ENCODE measurements at places on chromosomes 7 and 10.

- DNase-seq, result no peak
These were observed 4.8 kb downstream of the IFIT2 start for GRCh38 chr10:89306434-89307268.

DNA sequence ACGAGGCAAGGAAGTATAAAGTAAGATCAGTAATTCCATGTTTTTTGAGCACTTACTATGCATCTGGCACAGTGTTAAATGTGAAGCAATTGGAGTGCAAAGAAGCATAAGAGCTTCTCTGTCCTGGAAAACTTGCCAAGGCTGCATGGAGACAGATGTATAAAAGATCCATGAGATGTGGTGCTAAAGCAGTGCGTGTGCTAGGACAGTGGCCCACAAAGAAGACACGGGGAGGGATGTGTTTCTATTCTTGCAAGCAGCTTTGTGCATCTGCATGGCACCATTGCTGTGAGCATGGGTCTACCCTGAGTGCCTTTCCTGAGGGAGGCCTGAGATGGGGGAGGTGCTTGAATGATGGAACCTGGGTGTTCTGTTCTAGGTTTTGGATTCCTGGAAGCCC is 5.1 kb upstream of the CDHR3 start:
- DNase-seq, result no peak

GRCh38 chr7:138228769-138229168 is 152.5 kb downstream of the AKR1D1 start:
- DNase-seq, result no peak

GRCh38 chr7:130879191-130879590 is 145.2 kb upstream of the KLF14 start:
- DNase-seq, result no peak

- no peak for DNase-seq
These were observed 116.5 kb upstream of the EEPD1 start for GRCh38 chr7:36036590-36036989.

DNA sequence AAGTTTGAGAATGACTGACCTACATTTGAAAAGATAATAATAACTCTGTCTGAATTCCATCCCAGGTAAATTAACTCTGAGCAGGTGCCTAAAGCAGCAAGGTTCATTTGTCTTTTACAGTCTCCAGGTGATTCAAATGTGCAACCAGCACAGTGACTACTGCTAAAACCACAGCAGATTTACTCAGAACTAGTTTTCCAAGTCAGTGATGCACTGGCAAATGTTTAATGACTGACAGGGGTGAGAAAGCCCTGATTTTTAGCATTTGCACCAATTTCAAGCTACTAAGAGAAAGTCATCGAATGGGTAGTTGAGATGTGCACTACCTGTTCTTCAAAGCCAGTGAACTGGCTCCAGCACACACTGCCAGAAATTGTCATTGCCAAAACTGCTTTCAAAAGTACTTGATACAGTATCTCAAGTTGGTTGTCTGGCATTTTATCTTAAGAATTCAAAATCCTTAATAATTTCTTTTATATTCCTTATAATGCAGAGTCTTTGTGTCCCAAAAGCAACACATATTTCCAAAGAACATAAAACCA is 60.3 kb downstream of the ATOH7 start:
- DNase-seq, result no peak

- no peak for DNase-seq
These were observed 574.5 kb downstream of the TYW1 start for GRCh38 chr7:67571026-67571545.

GRCh38 chr7:25314731-25315267 is 86.5 kb upstream of the NPVF start:
- DNase-seq, result no peak

- DNase-seq, result no peak
These were observed 221.3 kb downstream of the SKIDA1 start for GRCh38 chr10:21304198-21304597.

DNA sequence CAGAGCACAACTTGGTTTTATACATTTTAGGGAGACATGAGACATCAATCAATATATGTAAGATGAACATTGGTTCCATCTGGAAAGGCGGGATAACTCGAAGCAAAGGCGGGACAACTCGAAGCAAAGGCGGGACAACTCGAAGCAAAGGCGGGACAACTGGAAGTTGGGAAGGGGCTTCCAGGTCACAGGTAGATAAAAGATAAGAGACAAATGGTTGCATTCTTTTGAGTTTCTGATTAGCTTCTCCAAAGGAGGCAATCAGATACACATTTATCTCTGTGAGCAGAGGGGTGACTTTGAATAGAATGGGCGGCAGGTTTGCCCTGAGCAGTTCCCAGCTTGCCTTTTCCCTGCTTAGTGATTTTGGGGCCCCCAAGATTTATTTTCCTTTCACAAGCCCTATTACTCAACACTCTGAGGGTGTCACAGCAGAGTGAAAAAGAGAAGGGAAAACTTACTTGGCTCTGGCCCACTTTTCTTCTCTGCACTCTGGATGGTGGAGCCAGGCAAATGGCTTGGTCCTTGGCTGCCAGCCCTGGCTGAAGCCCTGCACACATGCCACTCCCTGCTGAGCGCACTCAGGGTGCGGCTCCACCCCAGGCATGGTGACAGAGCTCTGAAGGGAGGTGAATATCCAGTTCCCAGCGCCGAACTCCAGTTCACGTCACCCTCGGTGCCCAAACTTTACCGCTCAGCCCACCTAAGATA is 46.7 kb downstream of the PARD3 start:
- DNase-seq, result no peak

- no peak for DNase-seq
These were observed 10.5 kb downstream of the SKAP2 start for GRCh38 chr7:26853788-26854393.

DNA sequence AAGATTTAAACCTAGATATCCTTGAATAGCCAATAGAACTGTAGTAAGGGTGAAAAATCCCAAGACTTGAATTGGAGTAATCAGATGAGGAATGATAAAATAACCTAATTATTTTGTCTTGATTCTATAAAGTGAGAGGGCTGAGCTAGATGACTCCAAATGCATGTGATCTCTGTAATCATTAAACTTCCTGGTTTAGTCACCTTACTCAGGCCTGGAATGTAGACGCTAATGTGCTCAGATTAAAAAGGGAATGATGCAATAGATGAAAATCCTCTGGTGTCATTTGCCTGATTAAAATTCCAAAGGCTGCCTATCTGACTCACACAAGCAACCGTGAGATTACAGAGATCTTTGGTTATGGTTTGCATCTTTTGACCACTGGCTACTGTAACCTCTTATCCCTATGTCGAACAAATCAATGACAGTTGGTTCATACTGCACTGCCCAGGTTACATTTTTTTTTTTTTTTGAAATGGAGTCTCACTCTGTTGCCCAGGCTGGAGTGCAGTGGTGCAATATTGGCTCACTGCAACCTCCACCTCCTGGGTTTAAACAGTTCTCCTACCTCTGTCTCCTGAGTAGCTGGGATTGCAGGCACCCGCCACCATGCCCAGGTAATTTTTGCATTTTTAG is 2.9 kb upstream of the HKDC1 start:
- no peak for DNase-seq

DNA sequence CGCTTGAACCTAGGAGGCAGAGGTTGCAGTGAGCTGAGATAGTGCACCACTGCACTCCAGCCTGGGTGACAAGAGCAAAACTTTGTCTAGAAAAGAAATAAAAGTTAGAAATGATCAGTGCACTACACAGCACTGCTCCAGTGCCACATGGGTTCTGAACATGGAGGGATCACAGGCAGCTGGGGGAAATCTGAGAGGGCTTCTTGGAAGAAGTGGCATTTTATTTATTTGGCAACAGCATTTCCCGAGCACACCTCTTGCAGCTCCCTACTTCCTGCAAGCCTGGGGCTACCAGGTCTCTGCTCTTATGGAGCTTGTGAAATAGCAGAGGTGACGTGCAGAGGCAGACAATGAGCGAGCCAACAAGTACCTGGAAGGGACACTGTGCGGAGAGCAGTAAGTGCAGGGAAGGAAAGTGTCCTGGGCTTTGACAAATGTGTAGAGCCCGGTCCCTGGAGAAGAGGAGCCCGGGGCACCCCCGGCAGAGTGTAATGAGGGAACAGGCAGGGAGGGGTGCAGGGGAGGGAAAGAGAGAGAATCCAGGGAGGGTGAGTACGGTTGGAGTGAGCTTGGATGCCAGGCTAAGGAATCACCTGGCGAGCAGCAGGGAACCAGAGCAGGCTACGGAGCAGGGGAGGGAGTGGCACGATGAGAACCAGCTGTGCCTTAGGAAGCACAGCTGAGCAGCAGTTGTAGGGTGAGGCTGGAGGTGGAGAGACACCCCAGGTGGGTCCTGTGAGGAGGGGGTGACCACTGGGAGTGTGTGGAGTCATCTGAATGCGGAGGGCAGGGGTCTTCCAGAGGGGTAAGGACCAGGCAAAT is 104.6 kb upstream of the CTBP2 start:
- no peak for DNase-seq

- DNase-seq, result no peak
These were observed 11.2 kb upstream of the ARPC1B start for GRCh38 chr7:99363286-99363685.

- DNase-seq, result no peak
These were observed 418.6 kb upstream of the ZMIZ1 start for GRCh38 chr10:78650122-78650521.

DNA sequence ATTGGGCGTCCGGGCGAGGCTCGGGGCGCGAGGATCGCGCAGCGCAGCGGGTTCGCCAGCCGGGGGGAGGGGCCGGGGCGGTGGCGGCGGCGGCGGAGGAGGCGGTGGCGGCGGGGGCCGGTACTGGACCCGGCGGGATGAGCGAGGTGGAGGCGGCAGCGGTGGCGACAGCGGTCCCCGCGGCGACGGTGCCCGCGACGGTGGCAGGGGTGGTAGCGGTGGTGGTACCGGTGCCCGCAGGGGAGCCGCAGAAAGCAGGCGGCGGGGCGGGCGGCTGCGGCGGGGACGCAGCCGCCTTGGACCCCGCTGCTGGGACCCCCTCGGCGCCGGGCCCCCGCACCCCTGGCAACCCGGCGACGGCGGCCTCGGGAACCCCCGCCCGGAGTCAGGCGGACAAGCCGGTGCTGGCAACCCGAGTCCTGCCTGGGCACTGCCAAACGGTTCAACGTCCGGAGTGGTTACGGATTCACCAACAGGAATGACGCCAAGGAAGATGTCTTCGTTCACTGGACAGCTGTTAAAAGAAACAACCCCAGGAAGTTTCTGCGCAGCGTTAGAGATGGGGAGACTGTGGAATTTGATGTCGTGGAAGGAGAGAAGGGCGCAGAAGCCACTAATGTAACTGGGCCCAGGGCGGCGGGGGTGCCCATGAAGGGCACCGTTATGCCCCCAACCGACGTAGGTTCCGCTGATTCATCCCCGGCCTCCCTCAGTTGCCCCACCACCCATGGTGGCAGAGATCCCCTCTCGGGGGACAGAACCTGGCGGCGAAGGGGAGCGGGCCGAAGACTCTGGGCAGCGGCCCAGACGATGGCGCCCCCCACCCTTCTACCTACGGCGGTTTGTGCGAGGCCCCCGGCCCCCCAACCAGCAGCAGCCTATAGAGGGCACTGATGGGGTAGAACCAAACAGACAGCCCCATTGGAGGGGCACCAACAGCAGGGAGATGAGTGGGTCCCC is 100.3 kb upstream of the CPXM2 start:
- no peak for DNase-seq

- DNase-seq, result no peak
These were observed 613 bp downstream of the USP6NL start for GRCh38 chr10:11610826-11611247.

DNA sequence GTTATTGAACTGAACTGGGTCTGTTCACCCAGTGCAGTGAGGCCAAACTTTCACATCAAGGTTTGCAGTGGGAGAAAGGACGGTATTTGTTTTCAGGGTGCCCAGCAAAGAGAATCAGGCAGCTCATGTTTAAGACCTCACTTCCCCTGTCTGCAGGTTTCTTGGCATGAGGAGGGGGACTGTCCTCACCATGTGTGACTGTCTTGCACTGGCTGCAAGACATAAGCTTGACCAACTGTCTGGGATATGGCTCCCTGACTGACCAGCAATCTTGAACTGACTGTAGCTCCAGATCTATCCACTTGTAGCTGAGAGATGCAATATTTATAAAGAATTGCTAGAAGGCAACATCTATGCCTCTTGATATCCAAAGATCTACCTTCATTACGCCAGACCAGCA is 39.9 kb downstream of the RAMP3 start:
- DNase-seq, result no peak

GRCh38 chr7:36129048-36129534 is 24.0 kb upstream of the EEPD1 start:
- no peak for DNase-seq

GRCh38 chr7:82081644-82082224 is 311.9 kb upstream of the HGF start:
- DNase-seq, result no peak

DNA sequence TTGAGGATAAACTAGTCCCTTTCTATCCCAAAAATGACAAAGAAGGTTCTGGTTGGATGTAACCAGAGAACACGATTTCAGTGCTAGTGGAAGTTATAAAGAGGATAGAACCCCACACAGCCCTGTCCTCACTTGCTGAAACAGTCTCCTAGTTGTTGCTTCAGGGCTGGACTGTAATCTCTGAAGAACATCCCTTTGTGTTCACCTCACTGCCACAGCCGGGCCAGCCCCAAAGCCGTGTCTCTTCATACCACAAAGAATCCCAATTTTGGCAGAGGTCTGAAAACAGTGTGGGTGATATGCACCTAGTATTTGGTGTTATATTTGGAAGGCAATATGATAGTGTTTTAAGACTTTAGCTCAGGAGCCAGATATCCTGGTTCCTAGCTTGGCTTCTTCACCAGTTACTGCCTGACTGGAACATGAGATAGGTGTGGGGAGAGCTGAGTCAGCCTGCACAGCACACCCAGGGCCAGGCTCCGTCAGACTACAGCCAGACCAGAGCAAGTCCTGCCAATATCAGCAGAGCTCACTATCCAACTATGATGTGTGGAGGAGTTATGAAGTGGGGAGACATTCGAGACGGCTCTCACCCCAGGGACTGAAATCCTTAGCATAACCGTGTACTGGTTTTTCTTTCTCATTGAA is 21.2 kb downstream of the CYP3A4 start:
- no peak for DNase-seq

- peak; percentile 42 for DNase-seq
These were observed 203.6 kb upstream of the MKLN1 start for GRCh38 chr7:131124001-131124629.

DNA sequence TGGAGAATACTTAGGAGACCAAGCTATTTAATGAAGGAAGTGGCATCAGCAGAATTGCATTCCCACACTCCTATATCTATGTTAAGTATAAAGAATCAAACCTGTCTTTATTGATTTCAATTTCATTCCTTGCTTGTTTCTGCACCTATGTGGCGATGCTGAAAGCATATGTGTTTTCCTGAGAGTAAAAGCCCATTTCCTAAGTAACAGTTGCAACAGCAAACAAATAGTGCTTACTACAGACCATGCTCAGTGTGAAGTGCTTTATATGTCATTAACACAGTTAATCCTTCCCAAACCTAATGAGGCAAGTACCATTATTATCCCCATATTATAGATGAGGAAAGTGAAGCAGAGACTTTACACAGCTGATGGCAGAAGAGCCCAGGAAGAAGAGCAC is 552.1 kb downstream of the PARD3 start:
- no peak for DNase-seq

- no peak for DNase-seq
These were observed 87.4 kb downstream of the IMMP2L start for GRCh38 chr7:111474723-111475418.

All from GM12891 (cell line).